ENCODE measurements at places on chromosomes 5 and 9.
A peak's percentile ranks its signal among the peaks of the same experiment; 100 is the strongest.

DNA sequence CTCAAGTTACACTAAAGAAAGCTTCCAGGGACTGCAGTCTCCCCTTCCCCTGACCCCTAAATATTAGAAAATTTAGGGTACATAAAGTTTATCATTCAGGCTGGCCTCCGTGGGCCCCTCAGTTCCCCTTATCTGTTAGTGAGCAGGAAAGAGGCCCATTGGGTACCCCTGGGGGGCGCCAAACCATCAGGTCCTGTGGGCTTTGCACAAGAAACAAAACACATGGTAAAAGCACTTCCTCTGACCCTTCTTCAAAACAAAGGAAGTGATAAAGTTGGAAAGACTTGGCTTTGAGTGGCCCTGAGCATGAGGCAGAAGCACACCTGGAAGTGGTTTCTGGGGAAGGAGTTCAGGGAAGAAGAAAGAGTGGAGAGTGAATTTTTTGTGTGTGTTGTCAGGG, 213.0 kb downstream of the SMARCA2 start:
- peak; percentile 39 for DNase-seq

DNA sequence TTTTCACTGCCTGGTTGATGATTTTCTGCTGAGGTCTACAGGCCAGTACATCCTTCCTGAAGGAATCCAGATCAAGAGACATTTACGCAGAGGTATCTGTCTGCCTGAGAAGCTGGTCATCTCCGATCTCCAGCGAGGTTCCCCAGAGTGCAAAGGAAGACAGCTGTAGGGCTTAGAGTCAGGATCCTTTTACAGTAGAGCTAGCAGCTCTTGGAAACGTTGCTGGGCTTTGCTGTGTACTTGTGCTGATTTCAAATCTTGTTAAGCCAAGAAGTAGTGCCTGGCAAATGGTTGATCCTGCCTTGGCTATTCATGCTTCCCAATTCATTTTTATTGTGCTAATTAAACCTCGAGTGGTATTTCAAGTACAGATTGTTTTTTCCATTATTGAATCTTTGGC, 48.9 kb downstream of the NTRK2 start:
- no peak for DNase-seq

DNA sequence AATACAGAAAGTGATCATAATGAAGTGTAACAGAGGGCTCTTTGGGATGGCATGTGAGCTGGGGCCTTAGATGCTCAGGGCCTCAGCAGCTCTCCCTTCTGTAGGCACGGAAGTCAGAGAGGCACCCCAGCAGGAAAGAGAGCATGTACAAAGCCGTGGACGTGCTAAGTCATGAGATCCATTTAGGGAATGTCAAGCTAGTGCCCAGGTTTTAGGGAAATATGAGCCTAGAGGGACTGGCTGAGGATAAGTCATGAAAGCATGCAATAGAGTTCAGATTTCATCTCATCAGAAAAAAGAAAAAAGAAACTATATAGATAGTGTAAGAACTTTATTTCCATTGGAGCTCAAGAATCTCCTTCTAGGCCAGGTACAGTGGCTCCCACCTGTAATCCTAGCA, 379.5 kb upstream of the KLF4 start:
- DNase-seq: no peak

- no peak for DNase-seq
Observed at GRCh38 chr5:126199467-126199866, 223.7 kb upstream of the GRAMD2B start.

- no peak for DNase-seq
Observed at GRCh38 chr5:97065475-97065874, 76.9 kb downstream of the LIX1 start.

- no peak for DNase-seq
Observed at GRCh38 chr9:89304834-89305188, 6.2 kb upstream of the CKS2 start.

DNA sequence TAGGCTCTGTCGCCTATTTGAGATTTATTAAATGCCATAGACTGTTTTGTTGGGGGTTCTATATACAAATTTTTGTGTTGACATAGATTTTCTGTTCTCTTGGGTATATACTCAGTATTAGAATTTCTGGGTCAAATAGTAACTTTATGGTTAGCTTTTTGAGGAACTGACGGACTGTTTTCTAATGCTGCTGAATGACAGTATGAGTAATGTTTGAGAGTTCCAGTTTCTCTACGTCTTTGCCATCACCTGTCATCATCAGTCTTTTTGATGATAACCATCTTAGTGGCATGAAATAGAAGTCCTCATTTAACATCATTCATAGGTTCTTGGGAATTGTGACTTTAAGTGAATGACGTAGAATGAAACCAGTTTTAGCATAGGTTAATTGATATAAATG, 60.1 kb downstream of the CCDC171 start:
- DNase-seq: no peak

DNA sequence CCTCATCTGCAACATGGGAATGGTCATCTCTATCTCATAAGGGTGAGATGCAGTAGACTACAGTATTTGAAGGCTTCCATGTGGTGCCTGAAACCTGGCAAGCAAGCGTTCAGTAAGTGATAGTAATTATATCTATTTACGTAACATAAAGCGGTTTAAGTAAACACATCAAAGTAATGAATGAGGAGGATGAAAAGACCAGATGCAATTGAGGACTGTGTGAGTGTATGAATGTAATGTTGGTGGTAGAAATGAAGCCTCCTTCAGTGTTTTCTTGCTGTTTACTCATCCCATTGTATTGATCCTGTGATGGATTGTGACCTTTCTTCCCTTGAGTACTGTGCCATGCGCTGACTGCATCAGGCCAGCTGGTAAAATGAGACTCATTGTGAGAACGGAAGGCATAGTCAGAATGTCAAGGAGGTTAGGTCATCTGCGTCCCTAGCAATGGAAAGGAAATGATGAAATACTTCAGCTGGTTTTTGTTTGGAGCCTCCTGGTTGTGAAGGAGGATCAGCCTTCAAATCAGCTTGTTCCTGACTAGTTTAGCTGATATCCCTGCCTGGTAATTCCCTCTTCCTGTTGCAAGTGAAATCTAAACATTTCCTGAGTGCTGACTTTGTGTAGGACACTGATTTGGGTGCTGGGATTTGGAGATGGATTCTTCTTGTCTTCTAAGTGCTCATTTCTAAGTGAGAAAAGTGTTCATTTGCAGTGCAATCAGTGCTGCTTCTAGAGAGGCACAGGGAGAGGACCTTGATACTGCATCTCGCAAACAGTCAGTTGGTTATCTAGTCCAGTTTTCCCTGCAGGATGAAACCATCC, 35.6 kb downstream of the TNFSF8 start:
- DNase-seq: peak; percentile 85

DNA sequence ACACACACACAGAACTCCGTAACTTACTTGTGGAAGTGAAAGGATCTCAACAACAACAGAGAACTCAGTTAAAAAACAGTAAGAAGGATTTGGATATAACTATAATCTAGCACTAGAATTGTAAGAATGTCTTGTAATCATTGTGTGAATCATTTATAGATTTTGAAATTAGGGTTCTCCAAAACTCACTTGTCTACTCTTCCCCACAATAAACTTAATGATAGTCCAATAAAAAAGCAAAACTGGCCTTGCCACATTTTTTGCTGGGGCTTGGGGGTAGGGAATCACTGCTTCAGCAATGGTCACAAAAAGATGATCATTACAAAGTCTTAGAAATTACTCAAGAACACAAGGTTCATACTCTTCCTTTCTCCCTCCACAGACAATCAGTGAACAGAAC, 8.8 kb downstream of the TBCA start:
- no peak for DNase-seq

- DNase-seq: no peak
Observed at GRCh38 chr9:114694719-114695269, 12.8 kb upstream of the TEX48 start.

DNA sequence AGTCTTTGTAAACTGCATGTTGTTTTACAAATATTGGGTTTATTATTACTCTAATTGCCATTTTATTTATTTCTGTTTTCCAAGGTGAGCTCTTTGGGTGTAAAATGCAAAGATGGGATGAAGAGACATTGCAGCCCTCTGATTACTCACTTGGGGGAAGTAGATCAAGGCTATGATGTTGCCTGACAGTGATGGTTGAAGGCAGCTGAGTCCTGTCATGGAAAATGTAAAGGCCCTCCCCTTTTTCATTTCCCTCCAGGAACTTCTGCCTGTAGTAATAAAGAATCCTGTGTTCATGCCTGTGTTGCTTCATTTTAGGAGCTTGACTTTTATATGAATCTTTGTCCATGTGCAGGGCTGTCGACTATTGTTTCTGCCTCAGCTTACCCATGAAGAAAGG, 605.4 kb upstream of the CLINT1 start:
- no peak for DNase-seq

DNA sequence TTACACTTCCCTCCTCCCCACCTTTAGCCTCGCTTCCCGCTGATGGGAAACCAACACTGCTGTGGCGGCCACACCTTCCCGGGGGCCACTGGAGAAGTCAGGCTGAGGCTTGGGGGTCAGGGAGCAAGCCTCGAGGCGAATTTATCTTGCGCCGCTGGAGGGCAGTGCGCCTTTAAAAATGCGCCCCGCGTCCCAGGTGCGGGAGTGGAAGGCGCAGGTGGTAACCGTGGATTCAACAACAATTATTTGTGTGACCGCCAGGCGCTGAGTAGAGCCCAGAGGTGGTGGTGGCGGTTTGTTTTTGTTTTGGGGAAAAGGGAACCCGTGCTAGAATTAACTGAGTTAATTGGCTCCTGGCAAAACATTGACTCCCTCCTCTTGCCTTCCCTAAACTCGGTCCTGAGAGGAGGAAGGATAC, 1.1 kb downstream of the CFAP77 start:
- peak; percentile 93 for DNase-seq

- DNase-seq: peak; percentile 78
Observed at GRCh38 chr5:35815089-35815936, 41.4 kb upstream of the IL7R start.

- no peak for DNase-seq
Observed at GRCh38 chr5:143030349-143030748, 260.2 kb downstream of the ARHGAP26 start.

GRCh38 chr5:33513462-33514185, 72.9 kb downstream of the TARS1 start:
- no peak for DNase-seq

DNA sequence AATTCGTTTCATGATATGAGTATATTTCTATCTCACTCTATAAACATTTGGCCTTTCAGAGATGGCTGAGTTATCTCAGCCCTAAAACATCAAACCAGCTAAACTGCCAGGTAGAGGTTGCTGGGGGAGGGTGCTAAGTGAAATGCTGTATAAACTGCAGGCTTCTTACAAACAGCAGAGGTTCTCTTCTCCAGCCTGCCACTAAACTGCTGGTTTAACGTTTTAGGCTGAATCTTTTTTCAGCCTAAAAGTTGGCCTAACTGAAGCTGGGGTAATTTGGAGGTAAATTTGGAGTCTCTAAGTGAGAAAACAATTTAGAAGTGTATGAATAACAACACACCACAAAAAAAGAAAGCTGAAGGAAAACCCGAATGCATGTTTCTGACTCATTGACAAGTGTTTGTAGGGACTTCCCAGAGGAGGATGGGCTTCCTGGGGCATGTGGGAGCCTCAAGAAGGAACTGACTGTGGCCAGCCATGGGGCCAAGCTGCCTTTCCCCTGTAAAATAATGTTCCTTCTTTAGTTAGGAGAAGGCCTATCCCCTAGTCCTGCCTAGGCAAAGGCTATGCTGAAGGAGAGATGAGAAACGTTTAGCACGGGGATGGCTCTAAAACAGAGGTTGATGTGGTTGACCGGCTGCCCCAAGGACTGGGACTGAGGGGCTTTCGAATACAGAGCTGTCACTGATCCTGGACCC, 44.3 kb downstream of the SLC28A3 start:
- DNase-seq: peak; percentile 15

All from DMS53 (cell line).